Sigmoid colon (tissue), 7 donors: ENCODE measurements at places on chromosomes 3 and 15. TPM values are rescaled to one million over a fixed set of nuclear protein-coding genes. Genes with fewer than 3 reads are reported as not detected.
A peak's percentile ranks its signal among the peaks of the same experiment; 100 is the strongest.

TMEM40 gene
- not detected for total RNA-seq

TGM4 gene
- not detected for total RNA-seq

EPHA3 gene
- 23.5 TPM for total RNA-seq

NRG4 gene
- total RNA-seq: not detected

DCBLD2 gene
- total RNA-seq: 38.8 TPM

DNA sequence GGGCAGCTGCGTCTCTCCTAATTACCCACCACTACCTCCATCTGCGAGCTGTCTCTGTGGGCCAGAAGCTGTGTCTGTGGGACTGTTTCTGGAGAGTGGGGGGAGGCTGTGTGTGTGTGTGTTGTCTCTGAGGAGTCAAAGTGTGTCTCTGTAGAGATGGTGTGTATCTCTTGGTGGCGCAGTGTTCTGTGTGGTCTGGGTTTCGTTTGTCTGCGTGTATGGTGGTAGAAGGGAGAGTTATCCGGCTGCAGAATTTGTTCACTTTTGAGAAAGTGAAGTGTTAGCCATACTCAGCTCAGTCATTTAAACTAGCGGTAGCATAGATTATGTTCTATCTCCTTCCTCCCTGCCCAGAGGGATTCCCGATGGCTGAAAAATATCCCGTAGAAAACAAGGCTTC is 2.2 kb downstream of the MYRIP start:
- H3K36me3 ChIP-seq: no peaks in the 10 kb centered on the region
- H3K27ac ChIP-seq: no peak overlapping the region
- H3K4me3 ChIP-seq: no peak overlapping the region
- H3K27me3 ChIP-seq: peaks cover 50% of the 10 kb centered on the region
- peaks cover 13% of the 10 kb centered on the region for H3K4me1 ChIP-seq
- no peak for DNase-seq

DNA sequence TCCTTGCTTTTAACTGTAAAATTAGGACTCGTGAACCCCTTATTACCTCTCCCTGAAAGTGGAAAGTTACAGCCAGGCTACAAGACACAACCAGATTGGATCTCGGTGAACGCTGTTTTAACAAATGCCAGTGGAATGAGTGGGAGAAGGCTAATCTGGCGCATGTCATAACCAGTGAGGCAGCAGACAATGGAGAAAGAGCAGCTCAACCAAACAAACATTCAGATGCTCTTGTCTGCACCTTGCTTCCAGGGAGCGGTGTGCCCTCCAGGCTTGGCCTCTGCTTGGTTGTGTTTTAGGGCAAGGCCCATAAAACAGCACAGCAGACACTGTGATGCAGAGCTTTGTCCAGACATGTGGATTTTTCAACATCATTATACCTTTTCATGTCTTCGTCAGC is 45.9 kb upstream of the ATP1B3 start:
- no peak overlapping the region for H3K4me3 ChIP-seq
- no peak overlapping the region for H3K27ac ChIP-seq
- H3K36me3 ChIP-seq: no peaks in the 10 kb centered on the region

DNA sequence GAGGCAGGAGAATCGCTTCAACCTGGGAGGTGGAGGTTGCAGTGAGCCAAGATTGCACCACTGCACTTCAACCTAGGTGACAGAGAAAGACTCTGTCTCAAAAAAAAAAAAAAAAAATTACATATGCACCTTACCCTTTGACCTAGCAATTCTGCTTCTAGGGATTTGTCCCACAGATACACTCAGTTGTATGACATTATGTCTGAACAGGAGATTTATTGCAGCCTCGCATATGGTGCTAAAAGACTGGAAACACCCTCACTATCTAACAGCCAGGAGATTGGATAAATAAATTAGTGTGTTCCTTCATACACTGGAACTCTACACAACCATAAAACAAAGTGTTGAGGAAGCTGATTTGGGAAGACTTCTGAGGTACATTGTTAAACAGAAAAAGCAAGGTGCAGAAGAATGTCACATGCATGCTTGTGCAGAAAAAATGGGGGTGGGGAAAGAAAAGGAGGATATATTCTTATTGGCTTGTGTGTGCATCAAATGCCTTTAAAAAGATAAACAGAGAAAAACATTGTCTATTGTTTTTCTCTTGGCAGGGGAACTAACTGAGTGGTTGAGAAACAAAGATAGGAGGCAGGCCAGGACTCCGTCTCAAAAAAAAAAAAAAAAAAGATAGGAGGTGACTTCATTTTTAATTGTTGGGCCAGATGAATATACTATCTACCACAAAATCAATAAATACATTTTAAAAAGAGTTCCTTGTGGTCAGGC is 30.9 kb downstream of the PPCDC start:
- H3K27ac ChIP-seq: no peak overlapping the region
- no peaks in the 10 kb centered on the region for H3K27me3 ChIP-seq
- no peaks in the 10 kb centered on the region for H3K36me3 ChIP-seq

DNA sequence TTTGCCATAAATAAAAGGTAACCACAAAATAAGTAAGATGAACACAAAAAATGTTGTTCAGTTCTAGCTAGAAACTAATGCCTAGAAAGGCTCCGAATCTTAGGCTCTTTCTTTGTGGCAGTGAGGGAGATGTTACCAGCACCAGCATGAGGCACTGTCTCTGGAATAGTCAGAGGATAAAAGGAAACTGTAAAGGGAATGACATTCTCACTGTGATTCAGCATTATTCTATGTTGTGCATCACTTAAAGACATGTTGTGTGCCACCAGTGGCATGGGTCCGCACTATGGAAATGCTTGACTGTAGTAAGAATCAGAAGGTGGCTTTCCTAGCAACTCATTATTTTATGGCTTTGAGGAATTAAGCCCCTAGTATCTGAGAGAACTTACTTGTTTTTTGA is 70.8 kb downstream of the SEC22A start:
- no peak overlapping the region for H3K27ac ChIP-seq
- no peak overlapping the region for H3K4me3 ChIP-seq
- no peaks in the 10 kb centered on the region for H3K4me1 ChIP-seq
- H3K36me3 ChIP-seq: no peaks in the 10 kb centered on the region
- H3K27me3 ChIP-seq: no peaks in the 10 kb centered on the region

DNA sequence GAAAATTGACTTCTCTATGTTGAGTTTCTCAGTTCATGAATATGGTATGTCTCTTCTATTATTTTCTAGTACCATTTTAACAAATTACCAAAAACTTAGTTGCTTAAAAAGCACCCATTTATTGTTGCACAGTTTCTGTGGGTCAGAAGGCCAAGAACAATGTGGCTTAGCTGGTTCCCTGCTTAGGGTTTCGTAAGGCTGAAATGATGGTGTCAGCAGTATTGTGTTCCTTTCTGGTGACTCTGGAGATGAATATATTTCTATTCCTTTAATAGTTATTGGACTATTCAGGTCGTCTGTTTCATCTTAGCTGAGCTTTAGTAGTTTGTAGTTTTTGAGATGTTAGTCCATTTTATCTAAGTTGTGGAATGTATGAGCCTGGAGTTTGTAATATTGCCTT is 44.9 kb downstream of the IL1RAP start:
- H3K4me1 ChIP-seq: no peaks in the 10 kb centered on the region
- no peak overlapping the region for H3K27ac ChIP-seq
- DNase-seq: no peak
- no peaks in the 10 kb centered on the region for H3K36me3 ChIP-seq
- H3K4me3 ChIP-seq: no peak overlapping the region

DNA sequence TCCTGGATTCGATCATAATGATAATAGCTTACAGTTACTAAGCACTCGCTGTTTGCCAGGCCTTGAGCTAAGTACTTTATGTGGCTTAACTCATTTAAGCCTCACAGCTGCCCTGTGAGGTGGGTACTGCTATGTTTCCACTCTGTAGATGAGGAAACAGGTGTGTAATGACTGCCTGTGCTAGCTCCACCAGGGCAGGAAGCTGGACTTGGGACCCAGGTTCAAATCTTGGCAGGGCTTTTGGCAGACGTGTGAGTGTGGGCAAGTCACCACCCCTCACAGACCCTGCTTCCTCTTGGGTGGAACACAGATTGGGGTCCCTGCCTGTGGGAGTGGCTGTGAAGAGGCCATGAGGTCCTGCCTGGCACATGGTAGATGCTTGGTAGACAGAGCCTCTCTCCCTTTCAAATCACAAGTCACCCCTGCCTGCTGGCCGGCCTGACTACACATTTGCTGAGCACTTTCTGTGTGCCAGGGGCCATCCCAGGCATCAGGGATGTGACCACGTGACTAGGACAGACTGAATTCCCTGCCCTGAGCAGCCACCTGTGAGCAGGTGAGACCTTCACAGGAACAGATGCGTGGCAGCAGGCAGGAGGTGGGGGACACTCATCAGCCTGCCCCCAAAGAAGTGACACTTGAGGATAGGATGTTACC is 3.7 kb downstream of the EFCC1 start:
- H3K27ac ChIP-seq: peak overlapping the region; percentile 56
- DNase-seq: no peak
- H3K27me3 ChIP-seq: peaks cover 8% of the 10 kb centered on the region

- H3K36me3 ChIP-seq: no peaks in the 10 kb centered on the region
- no peak overlapping the region for H3K27ac ChIP-seq
- DNase-seq: no peak
- no peaks in the 10 kb centered on the region for H3K4me1 ChIP-seq
- H3K27me3 ChIP-seq: no peaks in the 10 kb centered on the region
Observed at GRCh38 chr3:105931500-105931899, 62.7 kb upstream of the CBLB start.
